ENCODE measurements at places on chromosomes 5 and 9. TPM values are rescaled to one million over a fixed set of nuclear protein-coding genes. Genes with fewer than 3 reads are reported as not detected.

GRCh38 chr9:2727966-2728613 lies 10.8 kb downstream of the KCNV2 start:
- H3K36me3 ChIP-seq: no peaks in the 10 kb centered on the region
- peaks cover 7% of the 10 kb centered on the region for H3K4me1 ChIP-seq
- H3K27ac ChIP-seq: no peak overlapping the region
- H3K27me3 ChIP-seq: no peaks in the 10 kb centered on the region
- peak; percentile 68 for DNase-seq

SHISAL2B gene
- not detected for total RNA-seq

DNA sequence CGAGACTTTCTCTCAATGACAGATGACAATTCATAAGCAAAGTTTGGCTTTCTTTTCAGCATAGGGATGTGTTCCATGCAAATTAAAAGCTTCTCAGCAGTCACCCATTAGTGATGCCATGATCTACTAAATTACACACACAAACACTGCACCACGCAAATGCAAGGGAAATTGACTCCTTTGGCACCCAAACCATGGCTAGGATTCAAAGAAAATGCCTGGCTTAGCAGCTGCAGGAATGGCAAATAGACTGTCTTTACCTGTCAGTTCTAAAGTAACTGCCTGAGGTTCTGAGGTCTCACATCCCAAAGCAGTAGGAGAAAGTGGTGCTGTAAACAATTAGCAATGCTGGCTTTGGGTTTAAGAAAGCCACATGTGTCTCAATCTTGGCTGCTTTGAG lies 108.6 kb upstream of the ATP10B start:
- H3K27me3 ChIP-seq: no peaks in the 10 kb centered on the region
- no peaks in the 10 kb centered on the region for H3K36me3 ChIP-seq
- H3K4me1 ChIP-seq: no peaks in the 10 kb centered on the region
- H3K4me3 ChIP-seq: no peak overlapping the region
- no peak for DNase-seq

DNA sequence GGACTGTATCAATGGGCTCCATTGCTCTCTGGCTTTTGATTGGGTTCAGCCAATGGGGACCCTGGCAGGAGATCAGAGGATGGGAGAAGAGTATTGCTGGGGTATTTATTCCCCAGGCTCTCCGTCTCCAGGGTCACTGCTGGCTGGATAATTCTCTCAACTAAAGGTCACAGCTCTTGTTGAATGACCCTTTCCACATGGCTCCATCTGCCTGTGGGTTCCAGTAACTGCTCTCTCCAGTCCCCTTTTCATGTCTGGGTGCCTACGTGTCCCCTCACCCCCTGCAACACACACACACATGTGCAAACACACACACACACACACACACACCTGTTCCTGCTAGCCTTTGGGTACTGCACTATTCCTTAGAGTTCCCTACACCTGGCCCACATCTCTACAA lies 53.9 kb upstream of the RIC1 start:
- H3K4me3 ChIP-seq: no peak overlapping the region
- DNase-seq: no peak
- no peaks in the 10 kb centered on the region for H3K36me3 ChIP-seq
- no peaks in the 10 kb centered on the region for H3K27me3 ChIP-seq
- H3K27ac ChIP-seq: no peak overlapping the region
- no peaks in the 10 kb centered on the region for H3K4me1 ChIP-seq

GRCh38 chr9:114389612-114390368 lies 2.0 kb upstream of the AKNA start:
- H3K27ac ChIP-seq: no peak overlapping the region
- H3K4me3 ChIP-seq: no peak overlapping the region
- H3K4me1 ChIP-seq: peaks cover 59% of the 10 kb centered on the region

IGIP gene
- 9.0 TPM for total RNA-seq

GRCh38 chr9:134040781-134041648 lies 15.7 kb downstream of the BRD3OS start:
- peaks cover 26% of the 10 kb centered on the region for H3K4me1 ChIP-seq
- no peak overlapping the region for H3K4me3 ChIP-seq
- peak; percentile 73 for DNase-seq
- peak overlapping the region; percentile 67 for H3K27ac ChIP-seq
- no peaks in the 10 kb centered on the region for H3K27me3 ChIP-seq

- no peak for DNase-seq
- H3K27me3 ChIP-seq: no peaks in the 10 kb centered on the region
- no peaks in the 10 kb centered on the region for H3K36me3 ChIP-seq
- no peaks in the 10 kb centered on the region for H3K4me1 ChIP-seq
- no peak overlapping the region for H3K27ac ChIP-seq
These were observed 416.8 kb downstream of the NFIB start for GRCh38 chr9:13896922-13897835.

- H3K27me3 ChIP-seq: no peaks in the 10 kb centered on the region
- no peaks in the 10 kb centered on the region for H3K4me1 ChIP-seq
- H3K36me3 ChIP-seq: peaks cover 2% of the 10 kb centered on the region
- DNase-seq: peak; percentile 85
- no peak overlapping the region for H3K27ac ChIP-seq
- H3K4me3 ChIP-seq: no peak overlapping the region
These were observed 5.5 kb upstream of the DBN1 start for GRCh38 chr5:177478711-177479646.

TEK gene
- 24.4 TPM for total RNA-seq

ROPN1L gene
- 0.42 TPM for total RNA-seq

- H3K36me3 ChIP-seq: no peaks in the 10 kb centered on the region
- no peak overlapping the region for H3K27ac ChIP-seq
- no peak overlapping the region for H3K4me3 ChIP-seq
- H3K27me3 ChIP-seq: no peaks in the 10 kb centered on the region
These were observed 13.4 kb upstream of the TXNDC8 start for GRCh38 chr9:110351009-110351467.

CFAP157 gene
- 0.29 TPM for total RNA-seq

DNA sequence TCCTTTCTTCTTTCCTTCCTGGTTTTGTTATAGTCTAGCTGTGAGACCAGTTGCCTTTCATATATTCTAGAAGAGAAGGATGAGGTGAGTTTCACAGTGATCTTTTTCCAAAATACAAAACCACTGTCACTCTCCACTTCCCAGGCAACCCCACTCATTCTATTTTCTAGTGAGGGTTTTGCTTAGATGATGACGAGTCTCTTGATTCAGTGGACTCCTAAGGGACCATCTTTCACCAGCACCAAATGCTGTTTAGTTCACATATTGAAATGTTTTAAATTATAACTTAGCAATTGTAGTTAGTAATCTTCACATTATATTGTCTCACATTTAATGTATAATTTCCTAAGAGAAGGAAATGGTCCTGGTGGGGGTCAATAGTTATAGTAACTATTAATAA lies 25.2 kb downstream of the PIK3R1 start:
- no peaks in the 10 kb centered on the region for H3K36me3 ChIP-seq
- H3K4me3 ChIP-seq: no peak overlapping the region
- H3K27me3 ChIP-seq: no peaks in the 10 kb centered on the region
- DNase-seq: no peak
- H3K4me1 ChIP-seq: peaks cover 32% of the 10 kb centered on the region

ENG gene
- 96.4 TPM for total RNA-seq

DNA sequence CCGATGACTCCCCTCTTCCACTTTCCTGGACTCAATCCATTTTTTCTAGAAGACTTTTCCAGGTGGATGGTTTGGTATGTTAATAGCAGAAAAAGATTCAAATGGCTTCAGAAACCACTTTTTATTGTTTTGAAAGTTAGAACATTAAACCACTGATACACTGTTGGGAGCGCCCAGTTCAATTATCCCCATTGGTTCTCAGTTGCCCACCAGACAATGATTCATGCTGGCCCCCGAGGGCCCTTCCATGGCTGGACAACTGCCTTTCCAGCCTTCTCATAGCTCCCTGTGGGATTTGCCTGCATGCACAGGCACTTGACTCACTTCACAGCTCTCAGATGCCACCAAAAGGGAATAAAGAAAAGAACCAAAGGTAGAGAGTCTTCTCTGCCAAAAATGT lies 21.3 kb upstream of the ANKRD34B start:
- no peak for DNase-seq
- no peak overlapping the region for H3K27ac ChIP-seq
- H3K27me3 ChIP-seq: no peaks in the 10 kb centered on the region
- no peak overlapping the region for H3K4me3 ChIP-seq
- no peaks in the 10 kb centered on the region for H3K4me1 ChIP-seq

DNA sequence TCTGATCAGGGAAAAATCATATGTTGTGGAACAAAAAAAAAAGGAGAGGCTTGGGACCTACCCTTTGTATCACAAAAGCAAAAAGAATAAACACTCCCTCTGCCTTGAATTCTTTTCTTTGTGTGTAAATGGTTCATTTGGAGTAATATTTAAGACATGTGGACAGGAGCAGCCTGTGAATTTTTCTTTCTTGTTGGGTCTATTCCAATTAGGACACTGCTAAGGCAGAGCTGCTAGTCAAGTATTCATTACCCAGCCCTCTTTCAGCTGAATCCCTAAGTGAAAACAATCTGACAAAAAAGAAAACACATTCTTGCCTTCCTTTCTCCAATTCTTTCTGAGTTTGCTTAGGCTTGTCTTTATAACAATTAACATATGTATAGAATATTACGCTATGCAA lies 330.0 kb downstream of the EBF1 start:
- peaks cover 15% of the 10 kb centered on the region for H3K4me1 ChIP-seq
- H3K27ac ChIP-seq: no peak overlapping the region
- no peaks in the 10 kb centered on the region for H3K27me3 ChIP-seq
- H3K4me3 ChIP-seq: no peak overlapping the region
- no peak for DNase-seq

DNA sequence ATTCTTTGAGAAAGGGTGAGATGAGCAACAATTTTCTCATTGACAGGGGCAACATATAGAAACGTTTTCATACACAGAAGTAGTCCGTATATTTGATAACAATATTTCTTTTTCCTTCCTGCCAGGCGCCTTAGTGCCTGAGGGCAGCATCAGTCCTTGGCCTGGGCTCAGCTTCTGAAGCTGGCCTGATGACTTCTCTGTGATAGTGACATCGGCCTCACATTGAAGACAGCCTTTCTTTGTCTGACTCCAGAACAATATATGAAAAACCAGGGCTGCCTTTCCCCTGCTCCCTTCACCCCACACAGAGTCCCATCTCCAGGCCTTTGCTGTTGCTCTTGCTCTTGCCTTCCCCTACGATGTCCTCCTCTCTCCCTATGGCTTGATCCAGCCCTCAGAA lies 24.1 kb upstream of the TCOF1 start:
- H3K36me3 ChIP-seq: no peaks in the 10 kb centered on the region
- H3K4me3 ChIP-seq: no peak overlapping the region
- H3K27me3 ChIP-seq: no peaks in the 10 kb centered on the region
- DNase-seq: no peak
- H3K27ac ChIP-seq: no peak overlapping the region

DNA sequence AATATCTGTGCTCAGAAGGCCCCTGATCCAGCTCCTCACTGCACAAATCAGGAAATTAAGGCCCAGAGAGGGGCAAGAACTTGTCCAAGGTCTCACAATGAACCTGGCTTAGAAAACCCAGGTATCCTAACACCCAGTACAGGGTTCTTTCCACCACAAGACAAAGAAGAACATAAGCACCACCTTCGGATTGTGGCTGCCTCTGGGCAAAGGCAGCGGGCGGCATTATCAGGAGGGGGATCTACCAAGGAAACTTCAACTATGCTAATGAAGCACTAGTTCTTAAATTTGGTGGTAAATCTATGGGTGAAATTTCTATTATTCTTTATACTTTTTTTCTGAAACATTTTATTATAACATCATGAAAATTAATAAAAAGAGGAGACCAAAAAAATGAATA lies 17.9 kb downstream of the ANXA6 start:
- no peaks in the 10 kb centered on the region for H3K4me1 ChIP-seq
- DNase-seq: no peak
- no peak overlapping the region for H3K4me3 ChIP-seq
- peaks cover 59% of the 10 kb centered on the region for H3K36me3 ChIP-seq
- no peaks in the 10 kb centered on the region for H3K27me3 ChIP-seq

DNA sequence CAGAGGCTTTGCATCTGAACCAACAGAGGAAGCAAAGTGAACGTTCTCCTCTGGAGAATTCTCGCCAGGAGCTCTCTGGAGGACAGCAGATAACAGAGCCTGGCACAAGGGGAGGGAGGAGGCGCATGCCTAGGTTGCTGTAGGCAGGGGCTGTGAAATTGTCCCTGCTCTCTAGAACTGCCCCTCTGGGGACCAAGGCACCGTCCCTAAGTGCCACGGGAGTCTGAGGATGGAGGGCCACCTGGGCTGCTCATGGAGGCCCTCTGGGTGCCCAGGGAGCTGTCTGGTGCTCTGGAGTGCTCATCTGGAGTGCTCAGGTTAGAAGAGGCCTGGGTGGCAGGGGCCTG lies 77.6 kb downstream of the CACNA1B start:
- H3K27ac ChIP-seq: no peak overlapping the region
- no peak for DNase-seq
- H3K36me3 ChIP-seq: no peaks in the 10 kb centered on the region
- no peaks in the 10 kb centered on the region for H3K4me1 ChIP-seq
- H3K4me3 ChIP-seq: no peak overlapping the region

IRX2 gene
- total RNA-seq: 0.14 TPM

DNA sequence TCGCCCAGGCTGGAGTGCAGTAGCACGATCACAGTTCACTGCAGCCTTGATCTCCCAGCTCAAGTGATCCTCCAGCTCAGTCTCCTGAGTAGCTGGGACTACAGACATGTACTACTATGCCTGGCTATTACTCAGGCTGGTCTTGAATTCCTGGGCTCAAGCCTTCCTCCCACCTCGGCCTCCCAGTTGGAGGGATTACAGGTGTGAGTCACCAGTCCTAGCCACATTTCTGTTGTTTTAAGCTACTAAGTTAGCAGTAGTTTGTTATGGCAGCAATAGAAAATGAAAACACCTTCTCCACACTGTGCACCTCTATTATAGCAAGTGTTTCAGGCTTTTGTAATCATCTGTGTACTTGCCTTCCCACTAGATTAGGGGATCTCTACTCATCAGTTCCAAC lies 588.9 kb upstream of the TLE4 start:
- H3K4me3 ChIP-seq: no peak overlapping the region

- no peak overlapping the region for H3K4me3 ChIP-seq
- peaks cover 7% of the 10 kb centered on the region for H3K4me1 ChIP-seq
- H3K27ac ChIP-seq: no peak overlapping the region
- H3K36me3 ChIP-seq: no peaks in the 10 kb centered on the region
- DNase-seq: no peak
These were observed 134.9 kb downstream of the ATG10 start for GRCh38 chr5:82106756-82107155.
